ENCODE measurements at places on chromosomes 13 and 19.

DNA sequence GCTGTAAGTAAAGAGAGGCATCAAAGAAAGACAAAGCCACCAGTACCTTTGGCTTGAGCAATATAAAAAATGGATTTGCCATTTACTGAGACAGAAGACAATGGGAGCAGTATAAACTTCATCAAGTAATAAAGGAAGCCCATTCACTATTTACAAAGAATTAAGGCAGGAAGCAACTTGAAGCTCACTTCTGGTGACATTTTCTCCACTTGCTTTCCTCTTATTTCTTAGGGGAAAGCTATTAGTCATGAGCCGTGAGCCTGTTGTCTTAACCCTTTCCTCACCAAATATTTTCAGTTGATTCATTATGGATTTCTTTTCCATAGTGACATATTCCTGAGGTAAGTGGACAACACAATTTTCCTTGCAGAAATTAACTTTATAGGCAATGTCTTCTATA is 156.8 kb downstream of the DNAJC3 start:
- DNase-seq = no peak

GRCh38 chr13:69654392-69654791 is 453.2 kb upstream of the ATXN8OS start:
- DNase-seq = no peak

DNA sequence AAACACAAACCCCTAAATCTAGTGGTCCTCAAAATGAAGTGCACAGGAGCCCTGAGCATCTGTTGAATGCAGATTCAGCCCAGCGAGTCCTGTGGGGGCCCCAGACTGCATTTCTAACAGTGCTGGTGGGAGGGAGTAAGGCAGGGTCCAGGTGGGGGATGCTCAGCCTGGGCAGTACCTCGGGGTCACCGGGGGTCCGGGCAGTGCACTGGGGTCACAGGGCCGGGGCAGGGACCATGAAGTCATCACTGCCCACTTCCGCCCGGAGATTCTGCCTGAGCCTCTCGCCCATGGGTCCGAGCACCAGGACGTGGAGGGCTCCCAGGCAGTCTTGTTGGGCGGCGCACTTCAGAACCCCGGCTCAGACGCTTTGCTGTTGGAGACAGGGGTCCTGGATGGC is 838 bp upstream of the ATP4B start:
- no peak for DNase-seq

GRCh38 chr13:67210208-67210607 is 19.9 kb downstream of the PCDH9 start:
- no peak for DNase-seq

DNA sequence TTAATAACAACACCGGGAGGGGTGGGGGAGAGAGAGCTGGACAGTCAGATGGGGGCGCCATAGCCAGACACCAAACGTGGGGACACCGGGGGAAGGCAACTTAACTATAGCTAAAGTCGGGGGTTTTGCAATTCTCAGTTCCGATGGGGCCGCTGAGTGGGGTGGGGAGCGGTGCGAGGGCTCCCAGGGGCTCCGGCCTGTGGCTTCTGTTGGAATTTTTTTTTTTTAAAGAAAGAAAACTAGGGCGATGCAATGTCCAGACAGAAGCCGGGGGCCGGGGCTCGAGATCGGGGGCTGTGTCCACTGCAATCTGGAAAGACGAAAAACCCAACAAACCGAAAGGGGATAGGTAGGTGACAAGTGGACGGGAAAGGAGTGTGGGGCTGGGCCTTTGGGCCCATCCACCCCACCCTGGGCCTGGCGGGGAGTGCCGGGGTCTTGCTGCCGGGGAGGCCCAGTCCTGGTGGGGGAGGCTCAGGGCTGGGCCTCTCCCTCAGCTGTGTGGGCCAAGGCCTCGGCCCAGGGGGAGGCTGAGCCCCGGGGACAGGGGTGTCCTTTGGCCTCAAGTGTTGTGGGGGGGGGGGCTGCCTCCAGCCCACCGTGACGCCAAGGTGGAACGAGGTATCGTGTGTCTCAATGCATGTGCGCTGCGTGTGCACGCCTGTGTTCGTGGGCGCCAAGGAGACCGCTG is 17.3 kb downstream of the PRKCSH start:
- no peak for DNase-seq

DNA sequence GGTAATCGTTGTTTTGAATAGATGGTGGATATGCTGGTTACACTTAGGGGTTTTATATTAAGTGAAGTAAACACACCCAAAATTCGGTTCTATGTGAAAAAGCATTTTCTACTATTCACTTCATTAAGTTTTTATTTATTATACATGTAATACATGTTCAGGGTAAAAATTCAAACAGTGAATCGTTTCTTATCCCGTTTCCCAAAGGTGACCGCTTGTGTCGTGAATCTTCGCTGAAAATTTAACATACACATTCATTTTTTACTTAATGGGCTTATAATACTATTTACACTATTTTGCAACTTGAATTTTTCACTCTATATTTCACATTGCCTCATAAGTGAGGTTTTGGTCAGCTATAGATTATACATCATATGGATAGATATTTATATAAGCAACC is 24.5 kb downstream of the IPO5 start:
- no peak for DNase-seq

Data from stimulated activated CD8-positive, alpha-beta memory T cell treated with anti-CD3 and anti-CD28 coated beads, Interleukin-4, amount 100 ng/mL, for 4 hours (primary cell).